Stomach (tissue), 19 donors: ENCODE measurements at places on chromosomes 2 and 18. TPM values are rescaled to one million over a fixed set of nuclear protein-coding genes. Genes with fewer than 3 reads are reported as not detected.

Gene MBD5
- total RNA-seq: 72.9 TPM

Gene SPTBN1
- total RNA-seq: 155 TPM

Gene GPR148
- not detected for total RNA-seq

Gene SCYGR4
- total RNA-seq: not detected

Gene IGFBP5
- total RNA-seq: 628 TPM

Gene GAD1
- total RNA-seq: not detected

Gene VWC2L
- total RNA-seq: not detected

Gene LYPD6B
- 14.7 TPM for total RNA-seq

Gene TMEFF2
- total RNA-seq: not detected

Gene THSD7B
- total RNA-seq: not detected

- no peak for DNase-seq
These were observed 79.1 kb downstream of the NCKAP5 start for GRCh38 chr2:133489146-133489545.

- peak; percentile 54 for DNase-seq
These were observed at the start of gene BCL11A for GRCh38 chr2:60553495-60554073. BCL11A (minus strand) TSS chr2:60553654; CDS start chr2:60553270, 384 bp downstream.

DNA sequence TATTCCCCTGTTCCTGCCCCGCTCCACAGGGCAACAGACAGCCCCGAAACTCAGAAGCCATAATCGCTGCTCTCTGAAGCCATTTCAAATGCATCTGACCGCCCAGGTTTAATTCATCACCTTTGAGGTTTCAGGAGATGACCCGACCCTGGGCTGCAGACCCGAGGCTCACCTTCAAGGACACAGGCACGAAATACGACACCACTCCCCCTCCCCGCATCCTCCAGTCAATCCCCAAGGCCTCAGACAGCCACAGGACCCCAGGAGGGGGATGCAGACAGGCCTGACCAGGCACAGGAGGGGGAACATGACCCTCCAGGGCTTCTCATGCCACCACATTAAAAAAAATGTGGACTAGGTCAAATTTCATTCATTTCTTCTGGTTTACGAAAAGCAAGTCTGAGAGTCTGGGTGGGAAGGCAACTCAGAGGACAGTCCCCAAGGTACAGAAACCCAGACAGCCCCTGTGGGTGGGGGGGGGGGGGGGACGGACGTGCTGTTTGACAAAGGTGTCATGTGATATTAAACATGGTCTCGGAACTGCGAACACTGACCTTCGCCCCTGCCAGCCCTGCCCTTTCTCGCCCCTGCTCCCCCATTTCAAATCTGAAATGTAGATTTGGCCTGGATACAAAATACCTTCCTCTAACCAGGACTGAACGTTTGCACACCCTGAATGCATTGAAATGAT is 142.9 kb downstream of the BCL11A start:
- no peak for DNase-seq

DNA sequence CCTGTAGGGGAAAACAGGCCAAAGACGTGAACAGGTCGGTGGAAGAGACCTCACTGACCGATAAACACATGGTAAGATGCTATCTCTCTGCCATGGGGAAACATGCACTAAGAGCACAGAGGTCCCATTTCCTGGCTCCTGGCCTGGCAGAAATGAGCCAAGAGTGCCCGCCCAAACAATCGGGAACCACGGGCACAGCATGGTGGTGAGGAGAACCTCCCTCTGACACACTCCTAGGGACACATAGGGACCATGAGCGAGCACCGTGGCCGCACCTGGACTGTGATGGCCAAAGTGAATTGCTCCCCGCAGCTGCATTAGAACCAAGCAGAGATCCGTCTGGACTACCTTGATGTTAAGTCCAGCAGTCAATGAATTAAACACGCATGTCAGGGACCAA is 11.1 kb downstream of the HS6ST1 start:
- no peak for DNase-seq

DNA sequence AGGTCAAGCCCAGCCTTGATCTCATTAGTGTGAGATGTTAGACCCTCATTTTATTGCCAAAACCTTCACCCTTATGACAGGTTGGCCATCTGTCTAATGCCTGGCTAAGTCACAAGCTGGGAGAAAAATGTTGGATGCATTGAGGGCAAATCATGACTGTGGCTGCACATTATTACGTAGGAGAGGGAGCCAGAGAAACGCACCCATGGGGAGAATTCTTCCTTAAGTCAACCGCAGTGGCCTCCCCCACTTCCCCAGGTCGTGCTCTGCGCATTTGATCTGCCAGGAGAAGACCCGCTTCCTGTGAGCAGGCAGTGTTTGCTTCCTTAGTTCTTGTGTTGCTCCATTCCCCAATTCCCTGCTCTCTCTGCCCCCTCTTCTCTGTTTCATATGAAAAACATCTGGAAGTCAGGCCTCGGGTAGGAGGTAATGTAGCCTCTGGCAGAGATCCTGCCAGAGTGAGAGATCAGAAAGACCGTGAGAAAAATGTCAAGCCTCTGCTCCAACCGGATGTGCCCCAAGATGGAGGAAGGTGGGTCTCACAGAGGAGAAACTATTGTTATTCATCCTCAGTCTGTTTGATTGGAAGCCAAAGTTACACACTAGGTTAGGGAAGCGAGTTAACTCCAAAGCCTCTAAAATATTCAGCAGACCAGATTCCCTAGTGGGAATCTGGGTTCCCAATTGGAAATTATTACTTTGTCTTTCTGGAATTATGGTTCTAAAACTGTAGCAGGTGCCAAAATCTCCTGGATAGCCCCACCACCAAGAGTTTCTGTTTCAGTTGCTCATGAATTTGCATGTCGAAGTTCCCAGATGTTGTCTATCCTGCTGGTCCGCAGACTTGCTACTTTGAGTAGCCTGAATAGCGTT is 144.3 kb upstream of the PELI1 start:
- DNase-seq: no peak

- no peak for DNase-seq
These were observed 13.3 kb upstream of the ATP8B1 start for GRCh38 chr18:57816208-57816954.

DNA sequence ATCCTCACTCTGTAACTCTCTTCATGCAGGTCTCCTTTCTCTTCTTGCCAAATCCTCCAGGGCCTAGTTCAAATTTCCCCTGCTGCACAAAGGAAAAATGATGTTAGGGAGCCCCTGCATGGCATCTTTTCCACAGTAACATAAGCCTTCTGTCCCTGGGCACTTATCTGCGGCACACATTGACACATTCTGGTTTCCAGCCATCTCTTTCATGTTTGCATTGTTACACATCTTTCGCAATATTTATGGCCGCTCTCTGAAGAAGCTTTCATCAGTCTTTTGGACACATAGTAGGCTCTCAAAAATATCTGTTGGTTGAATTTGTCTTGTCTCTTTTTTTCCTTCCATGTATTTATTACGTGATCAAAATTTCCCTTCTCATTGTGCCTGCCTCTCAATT is 1806.1 kb upstream of the PIK3C3 start:
- no peak for DNase-seq

DNA sequence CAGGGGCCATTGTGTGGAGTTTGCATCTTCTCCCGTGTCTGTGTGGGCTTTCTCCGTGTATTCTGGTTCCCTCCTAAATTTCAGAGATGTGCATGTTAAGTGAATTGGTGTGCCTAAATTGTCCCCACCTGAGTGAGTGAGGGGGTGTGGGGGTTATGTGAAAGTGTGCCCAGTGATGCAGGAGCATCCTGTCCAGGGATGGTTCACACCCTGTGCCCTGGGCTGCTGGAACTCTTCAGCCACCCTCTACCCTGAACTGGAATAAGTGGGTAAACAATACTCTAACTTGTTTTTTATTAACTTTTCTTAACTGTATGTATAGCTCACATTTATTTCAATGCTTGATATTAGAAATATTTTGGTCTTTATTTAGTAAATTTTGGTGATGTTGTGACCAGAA is 56.0 kb downstream of the UBE2E3 start:
- no peak for DNase-seq

DNA sequence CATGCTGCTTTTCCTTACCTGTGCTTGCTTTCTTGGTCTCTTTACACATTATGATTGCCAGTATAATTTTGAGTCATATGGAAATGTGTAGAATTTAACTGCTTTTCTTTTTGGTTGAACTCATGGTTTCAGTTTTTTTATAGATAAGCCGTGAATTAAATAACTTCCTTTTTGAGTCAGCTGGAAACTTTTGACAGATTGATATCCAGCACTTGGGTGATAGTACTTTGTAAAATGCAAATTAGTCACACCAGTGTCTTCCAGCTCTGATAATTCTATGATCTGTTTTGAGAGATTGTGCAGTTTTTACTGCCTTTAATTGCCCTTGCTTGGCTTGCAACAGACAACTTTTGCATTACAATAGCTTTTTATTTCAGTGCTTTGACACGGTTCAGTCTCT is 86.4 kb downstream of the NCOA1 start:
- no peak for DNase-seq

DNA sequence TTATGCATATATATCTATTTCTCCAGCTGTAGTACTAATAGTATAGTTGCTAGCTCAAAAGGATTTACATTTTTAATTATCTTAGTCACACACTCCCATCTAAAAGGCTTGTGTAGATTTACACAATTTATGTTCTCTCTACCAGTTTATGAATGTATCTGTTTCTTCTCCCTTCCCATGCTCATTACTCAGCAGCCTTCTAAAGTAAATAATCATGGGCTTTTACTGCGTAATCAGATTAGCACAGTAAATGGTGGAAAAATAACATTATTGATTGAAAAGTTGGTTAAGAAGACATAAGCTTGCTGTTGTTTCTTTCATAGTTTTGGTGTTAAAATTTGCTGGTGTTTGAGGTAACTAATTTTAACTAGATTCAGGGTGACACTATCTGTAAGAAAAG is 81.8 kb downstream of the PTPN4 start:
- no peak for DNase-seq

GRCh38 chr2:238216651-238217184 is 13.2 kb upstream of the ILKAP start:
- DNase-seq: peak; percentile 58

GRCh38 chr2:102078773-102079172 is 63.8 kb upstream of the IL1R1 start:
- no peak for DNase-seq

- peak; percentile 16 for DNase-seq
These were observed 96.7 kb downstream of the CCDC148 start for GRCh38 chr2:158359846-158360245.

DNA sequence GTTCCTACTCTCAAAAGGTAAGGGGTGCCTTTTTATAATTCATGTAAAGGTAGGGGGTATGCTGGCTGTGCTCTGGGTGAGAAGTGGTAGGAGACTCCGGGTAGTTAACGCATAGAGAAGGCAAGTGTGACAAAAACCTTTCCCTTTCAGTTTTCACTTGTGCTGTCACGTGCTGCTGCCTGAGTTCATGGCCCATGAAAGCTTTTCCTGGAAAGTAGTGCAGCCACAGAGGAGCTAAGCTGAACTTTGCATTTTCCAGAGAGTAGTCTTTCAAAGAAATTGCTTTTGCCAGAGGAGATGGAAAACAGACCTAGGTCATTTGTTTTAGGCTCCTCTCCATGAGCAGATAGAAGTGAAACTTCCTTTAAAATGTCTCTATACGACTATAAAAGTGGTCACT is 44.7 kb downstream of the THSD7B start:
- no peak for DNase-seq

DNA sequence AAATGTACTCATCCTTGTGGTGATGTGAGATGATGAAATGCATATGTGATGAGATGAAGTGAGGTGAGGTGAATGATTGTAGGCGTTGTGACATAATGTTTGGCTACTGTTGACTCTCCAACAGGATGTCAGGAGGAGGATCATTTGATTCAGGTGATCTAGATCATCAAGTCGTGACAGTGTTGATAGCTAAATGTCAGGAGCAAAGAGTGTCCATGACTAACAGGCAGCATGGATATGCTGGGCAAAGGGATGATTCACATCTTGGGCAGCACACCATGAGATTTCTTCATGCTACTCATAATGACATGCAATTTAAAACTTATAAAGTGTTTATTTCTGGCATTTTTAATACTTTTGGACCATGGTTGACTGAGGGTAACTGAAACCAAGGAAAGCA is 40.2 kb upstream of the UBXN4 start:
- no peak for DNase-seq

DNA sequence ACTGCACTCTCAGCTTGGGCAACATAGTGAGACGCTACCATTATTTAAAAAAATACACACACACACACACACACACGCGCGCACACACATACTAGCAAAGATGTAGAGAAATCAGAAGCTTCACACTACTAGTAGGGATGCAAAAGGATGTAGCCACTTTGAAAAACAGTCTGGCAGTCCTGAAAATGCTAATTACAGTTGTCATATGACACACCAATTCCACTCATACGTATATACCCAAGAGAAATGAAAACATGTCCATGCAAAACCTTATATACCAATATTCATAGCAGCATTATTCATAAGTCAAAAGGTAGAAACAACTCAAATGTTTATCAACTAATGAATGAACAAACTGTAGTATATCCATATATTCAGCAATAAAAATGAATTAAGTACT is 90.3 kb downstream of the SLC25A12 start:
- DNase-seq: no peak

- no peak for DNase-seq
These were observed 21.9 kb upstream of the ICOS start for GRCh38 chr2:203914546-203915182.

GRCh38 chr2:45173513-45173912 is 164.3 kb upstream of the SIX2 start:
- no peak for DNase-seq

- no peak for DNase-seq
These were observed 916.6 kb downstream of the SLC4A3 start for GRCh38 chr2:220544049-220544448.

DNA sequence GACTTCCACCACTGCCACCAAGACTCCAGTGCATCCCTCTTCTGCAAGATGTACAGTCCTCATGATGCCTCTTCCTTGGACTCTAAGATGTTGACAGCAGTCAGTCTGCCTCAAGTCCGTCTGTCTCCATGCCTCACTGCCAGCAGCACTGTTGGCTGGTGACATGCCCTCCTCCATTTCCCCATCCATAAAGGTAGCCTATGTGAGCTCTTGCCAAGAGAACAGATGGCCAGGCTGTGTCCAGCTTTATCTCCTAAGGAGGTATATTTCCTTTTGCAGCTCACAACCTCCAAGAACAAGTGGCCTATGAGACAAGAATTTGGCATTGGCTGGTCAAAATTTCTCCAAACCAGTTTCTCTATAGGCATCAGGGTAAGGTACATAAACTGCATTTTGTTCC is 149.3 kb upstream of the HNRNPA3 start:
- no peak for DNase-seq

DNA sequence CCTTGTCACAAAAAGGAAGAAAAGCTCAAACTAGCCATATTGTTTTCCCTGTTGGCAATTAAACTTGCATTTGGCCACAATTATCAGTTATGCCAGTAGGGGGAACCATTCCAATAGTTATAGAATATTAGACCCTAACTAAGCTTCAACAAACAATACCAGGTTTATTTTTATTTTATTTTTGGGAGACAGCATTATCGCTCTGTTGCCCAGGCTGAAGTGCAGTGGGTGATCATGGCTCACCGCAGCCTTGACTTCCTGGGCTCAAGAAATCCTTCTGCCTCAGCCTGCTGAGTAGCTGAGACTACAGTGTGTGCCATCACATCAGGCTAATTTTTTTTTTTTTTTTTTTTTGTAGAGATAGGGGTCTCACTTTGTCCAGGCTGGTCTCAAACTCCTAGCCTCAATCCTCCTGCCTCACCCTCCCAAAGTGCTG is 102.1 kb downstream of the ATAD2B start:
- DNase-seq: no peak
